ENCODE measurements at places on chromosomes 7 and 10.

DNA sequence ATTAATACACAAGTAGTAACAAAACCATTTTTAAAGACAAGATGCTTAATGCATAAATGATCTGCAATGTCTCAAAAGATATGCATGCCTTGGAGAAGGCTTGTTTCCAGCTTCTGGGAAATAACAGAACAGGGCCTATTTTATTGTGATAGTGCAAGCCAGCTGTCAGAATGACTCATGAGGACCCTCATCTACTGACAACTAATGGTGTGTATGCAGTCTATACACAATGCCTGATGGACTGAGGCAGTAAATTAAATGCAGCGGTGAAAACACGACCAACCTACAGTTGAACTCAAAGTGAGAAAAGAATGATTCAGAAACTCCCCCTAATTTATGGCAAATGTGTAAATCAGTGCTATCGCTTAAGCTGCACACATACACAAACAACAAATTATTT lies 46.3 kb downstream of the VPS41 start:
- DNase-seq = no peak

DNA sequence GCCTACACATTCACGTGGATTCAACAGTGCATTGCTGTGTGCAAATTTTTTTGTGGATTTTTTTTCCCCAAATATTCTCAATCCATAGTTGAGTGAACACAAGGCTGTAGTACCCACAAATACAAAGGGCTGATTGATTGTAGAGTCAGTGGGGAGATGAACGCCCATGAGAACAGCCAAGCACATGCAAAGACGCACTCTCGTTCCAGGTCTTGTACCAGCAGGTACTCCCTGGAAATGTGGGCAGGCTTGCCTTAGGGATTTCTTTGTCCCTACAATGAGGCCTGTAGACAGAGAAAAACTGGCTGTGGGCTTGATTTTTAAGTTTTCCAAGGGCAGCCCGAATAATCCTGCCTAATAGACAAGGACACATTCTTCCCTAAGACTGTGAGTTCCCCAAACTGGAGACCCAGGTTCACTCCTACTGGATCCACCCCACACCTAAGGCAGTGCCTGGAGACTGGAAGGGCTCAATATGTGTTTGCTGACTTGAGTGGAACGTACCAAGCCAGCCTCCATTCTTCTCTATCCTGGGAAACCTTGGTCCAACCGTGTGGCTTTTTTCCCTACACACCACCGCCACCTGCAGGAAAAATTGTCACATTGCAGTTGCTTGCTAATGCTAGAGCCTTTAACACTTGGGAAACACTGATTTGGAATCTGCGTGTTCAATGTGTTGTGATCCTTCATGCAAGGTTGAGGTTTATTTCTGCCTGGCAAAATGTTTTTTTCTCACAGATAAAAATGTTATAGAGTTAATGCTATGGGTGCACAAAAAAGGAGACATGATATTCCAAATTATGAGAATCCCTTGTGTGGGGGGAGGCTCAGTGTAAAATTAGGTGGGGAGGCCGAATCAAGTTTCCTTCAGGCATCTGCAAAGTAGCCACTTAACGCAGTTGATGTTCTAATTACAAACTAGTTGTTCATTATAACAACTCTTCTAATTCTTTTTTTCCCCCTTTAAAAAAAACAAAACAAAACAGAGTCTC lies 49.3 kb downstream of the PPP1R17 start:
- DNase-seq = no peak

DNA sequence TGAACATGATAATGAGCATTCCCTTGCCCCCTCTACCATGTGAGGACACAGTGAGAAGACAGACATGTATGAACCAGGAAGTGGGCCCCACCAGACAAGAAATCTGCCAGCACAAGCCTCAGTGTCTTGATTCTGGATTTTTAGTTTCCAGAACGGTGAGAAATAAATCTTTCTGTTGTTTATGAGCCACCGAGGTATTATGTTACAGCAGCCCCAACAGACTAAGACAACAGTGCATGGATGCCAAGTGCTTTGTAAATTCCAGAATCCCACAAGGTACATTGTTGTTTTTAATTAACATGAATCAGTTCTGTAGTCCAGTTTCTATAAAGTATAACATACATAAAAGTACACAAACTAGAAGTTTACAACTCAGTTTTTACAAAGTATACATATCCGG lies 162.2 kb downstream of the ARHGAP21 start:
- DNase-seq = no peak

- DNase-seq = no peak
These were observed 60.9 kb upstream of the CHRM2 start for GRCh38 chr7:136807598-136807997.

- no peak for DNase-seq
These were observed 1.9 kb downstream of the SYPL1 start for GRCh38 chr7:106110238-106110560.

DNA sequence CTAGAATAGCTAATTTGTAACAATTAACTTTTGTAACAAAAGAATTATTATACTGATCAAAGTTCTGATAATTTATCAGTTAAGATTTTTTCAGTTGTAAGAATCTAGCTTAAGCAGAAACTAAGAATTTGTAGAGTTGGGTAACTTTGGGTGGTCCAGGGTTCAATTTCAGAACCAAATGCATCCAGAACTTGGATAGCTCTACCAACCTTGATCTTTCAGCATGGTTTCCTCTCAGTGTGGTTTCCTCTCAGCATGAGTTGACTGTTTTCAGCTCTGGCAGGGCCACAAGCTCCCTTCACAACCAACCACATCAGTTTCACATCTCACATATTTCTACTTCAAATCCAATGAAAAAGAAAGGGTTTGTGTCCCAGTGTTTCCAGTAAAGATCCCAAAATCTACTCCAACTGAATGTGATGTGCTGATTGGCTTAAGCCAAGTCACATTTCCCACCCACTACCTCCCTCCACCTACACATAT lies 3.3 kb upstream of the FAS start:
- DNase-seq = no peak

GRCh38 chr7:130141884-130142653 lies 63.1 kb downstream of the TMEM209 start:
- DNase-seq = no peak

GRCh38 chr7:69452797-69453196 lies 145.5 kb upstream of the AUTS2 start:
- DNase-seq = no peak

DNA sequence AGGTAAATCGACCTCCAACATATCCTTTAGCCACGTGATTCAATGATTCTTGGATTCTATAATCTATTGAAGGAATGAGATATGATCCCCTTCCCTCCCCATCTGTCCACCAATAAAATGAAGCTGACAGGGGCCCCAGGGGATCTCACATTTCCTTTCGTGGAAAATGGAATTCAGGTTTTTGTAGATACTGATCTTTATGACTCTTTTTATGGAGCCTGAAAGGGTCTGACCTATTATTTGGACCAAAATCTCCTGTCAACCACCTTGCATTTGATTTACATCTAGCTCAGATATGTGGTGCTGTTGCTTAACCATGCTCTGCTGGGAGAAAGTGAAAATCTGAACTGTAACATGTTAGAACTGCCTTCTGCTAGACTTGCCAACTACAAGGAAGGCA lies 234.0 kb upstream of the CXCL12 start:
- DNase-seq = no peak

GRCh38 chr7:2068693-2069471 lies 163.9 kb downstream of the MAD1L1 start:
- DNase-seq = no peak

DNA sequence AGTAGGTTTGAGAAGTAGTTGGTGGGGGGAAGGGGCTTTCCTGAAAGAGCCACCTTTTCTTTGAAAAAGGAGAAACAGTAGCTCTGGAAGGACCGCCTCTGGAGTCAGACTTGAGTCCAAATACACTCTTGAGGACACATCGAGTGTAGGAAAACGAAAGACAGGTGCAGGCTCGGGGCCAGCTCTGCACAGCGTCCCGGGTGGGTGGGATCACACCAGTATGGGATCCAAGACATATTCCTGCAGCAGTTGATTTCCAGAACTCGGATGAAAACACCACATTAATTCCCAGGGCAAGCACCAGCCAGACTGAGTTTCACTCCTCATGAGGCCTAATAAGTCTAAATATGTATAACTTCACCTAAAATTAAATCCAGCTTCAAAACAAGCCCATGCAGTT lies 61.4 kb downstream of the ASB13 start:
- DNase-seq = no peak

All from stimulated activated CD8-positive, alpha-beta memory T cell treated with anti-CD3 and anti-CD28 coated beads, Interleukin-7, amount 100 ng/mL, for 4 hours (primary cell).